Amygdala (tissue), 56 donors: ENCODE measurements at places on chromosomes 5 and 9.

GRCh38 chr5:77029376-77029885, 773 bp upstream of the AGGF1 start:
- DNase-seq: no peak

GRCh38 chr9:127211983-127212382, 52.6 kb upstream of the GARNL3 start:
- no peak for DNase-seq

DNA sequence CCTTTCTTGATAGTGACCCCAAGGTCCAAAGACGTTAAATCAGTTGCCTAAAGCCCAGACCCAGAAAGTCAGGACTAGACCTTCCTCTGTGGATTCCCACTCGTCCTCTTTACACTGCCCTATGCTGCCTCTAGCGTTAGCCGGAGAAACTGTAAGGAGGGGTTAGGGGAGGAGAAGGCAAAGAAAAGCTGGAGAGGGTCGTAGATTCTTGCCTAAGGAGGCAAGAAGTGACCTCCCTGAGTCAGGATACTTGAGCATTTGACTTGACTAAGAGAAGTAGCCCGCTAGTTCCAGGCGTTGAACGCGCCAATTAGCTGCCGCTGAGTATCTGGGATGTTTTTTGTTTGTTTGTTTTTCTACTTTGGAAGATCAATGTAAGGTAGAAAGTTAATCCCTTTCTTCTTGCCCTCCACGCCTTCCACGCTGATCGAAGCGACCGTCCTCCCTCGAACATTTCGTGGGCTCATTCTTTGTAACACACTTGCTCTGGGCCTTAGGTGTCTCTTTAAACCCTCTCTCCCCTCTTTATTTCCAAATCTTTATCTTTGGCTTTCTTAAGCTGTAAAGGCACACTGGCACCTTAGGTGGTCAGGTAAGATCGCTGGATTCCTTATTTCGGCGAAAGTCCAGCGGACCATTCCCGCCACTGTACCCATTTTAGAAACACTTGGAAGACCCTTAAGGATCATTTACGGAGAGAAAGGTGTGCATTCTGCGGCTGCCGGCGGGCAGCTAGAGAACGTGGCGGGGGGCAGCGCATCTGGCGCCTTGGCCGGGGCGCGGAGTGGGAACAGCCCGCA, 5.1 kb upstream of the RGMB start:
- peak; percentile 32 for DNase-seq

GRCh38 chr9:131062969-131063368, 33.4 kb upstream of the AIF1L start:
- DNase-seq: no peak

- DNase-seq: no peak
Measured at GRCh38 chr5:171888051-171888481, 102.4 kb downstream of the SMIM23 start.

GRCh38 chr9:98236901-98237487, 18.5 kb downstream of the TBC1D2 start:
- no peak for DNase-seq

GRCh38 chr9:126715382-126715781, 89.5 kb upstream of the ZBTB43 start:
- DNase-seq: no peak

- no peak for DNase-seq
Measured at GRCh38 chr9:134983074-134983473, 65.4 kb upstream of the FCN1 start.

- no peak for DNase-seq
Measured at GRCh38 chr5:159510282-159510681, 180.0 kb upstream of the IL12B start.

GRCh38 chr5:174358276-174358675, 312.8 kb downstream of the NSG2 start:
- DNase-seq: no peak

- DNase-seq: no peak
Measured at GRCh38 chr5:37950436-37950835, 110.6 kb upstream of the GDNF start.

DNA sequence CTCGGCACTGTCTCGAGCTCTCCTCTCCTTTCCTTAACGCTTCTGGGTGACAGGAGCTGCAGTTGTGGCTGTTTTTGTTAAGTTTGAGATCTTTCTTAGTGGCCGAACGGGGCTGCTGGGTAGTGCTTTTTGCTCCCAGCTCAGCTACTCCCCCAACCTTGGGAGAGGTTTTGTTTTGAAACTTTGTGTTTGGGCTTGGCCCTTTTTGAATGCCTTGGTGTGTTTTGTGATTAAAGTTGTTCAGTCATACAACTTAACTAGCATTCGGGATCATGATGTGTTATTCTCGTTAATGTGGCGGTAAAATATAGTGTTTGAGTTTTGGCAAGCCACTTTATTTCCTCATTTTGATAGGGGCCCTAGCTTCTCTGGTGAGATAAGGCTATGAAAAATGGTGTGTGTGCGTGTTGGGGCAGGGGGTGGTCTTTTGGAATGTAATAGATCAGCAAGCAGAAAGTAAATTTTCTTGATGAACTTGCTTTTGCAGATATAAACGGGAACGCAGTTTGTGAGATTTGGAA, 1.1 kb downstream of the KDM3B start:
- DNase-seq: no peak

- no peak for DNase-seq
Measured at GRCh38 chr5:61817472-61818326, 485.6 kb downstream of the ZSWIM6 start.

DNA sequence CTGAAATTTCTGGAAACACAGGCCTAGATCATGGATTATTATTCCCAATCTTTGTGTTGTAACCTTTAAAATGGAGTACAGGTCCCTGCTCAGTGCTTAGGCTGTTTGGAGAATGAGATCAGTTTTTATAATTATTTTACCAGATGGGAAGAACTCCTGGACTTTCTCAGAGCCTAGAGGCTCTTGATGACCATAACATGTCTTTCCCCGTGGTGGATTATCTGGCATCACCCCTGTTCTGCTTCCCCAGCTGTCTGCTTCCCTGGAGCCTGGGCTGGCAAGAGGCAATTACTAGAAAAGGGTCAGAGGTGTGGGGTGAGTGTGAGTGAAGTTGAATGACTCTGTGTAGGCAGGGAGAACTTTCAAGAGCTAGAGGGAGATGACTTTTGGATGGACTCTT, 143.0 kb downstream of the CARTPT start:
- no peak for DNase-seq
